ENCODE measurements at places on chromosomes 5 and 9.

DNA sequence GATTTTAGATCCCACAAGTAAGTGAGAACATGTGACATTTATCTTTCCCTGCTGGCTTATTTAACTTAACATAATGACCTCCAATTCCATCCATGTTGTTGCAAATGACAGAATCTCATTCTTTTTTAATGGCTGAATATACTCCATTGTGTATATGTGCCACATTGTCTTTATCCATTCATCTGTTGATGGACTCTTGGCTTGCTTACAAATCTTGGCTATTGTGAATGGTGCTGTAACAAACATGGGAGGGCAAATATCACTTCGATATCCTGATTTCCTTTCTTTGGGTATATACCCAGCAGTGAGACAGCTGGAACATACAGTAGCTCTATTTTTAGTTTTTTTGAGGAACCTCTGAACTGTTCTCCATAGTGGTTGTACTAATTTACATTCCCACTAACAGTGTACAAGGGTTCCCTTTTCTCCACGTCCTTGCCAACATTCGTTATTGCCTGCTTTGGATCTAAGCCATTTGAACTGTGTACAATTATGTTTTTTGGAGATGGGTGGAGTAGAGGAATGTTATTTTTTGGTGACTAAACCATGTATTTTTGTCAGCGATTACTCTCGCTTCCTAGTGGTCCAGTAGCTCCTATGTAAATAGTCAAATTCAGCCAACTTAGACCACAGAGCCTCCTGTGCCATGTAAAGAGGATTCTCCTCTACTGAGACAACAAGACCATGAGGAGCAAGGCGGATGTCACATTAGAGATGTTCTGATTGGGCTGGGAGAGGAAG lies 60.6 kb downstream of the TNFSF15 start:
- DNase-seq, result no peak

DNA sequence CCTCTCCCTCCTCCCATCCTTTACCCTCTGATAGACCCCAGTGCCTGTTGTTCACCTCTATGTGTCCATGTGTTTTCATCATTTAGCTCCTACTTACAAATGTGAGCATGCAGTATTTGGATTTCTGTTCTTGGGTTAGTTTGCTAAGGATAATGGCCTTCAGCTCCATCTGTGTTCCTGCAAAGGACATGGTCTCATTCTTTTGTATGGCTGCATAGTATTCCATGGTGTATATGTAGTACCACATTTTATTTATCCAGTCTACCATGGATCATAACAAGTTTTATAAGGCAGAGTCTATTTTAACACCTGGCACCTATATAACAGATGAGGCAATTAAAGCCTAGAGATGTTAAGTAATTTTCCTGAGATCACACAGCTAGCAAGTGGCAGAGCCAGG lies 7.4 kb downstream of the YTHDC2 start:
- DNase-seq, result no peak

- no peak for DNase-seq
Observed at GRCh38 chr5:131634238-131634637, 791 bp downstream of the RAPGEF6 start.

DNA sequence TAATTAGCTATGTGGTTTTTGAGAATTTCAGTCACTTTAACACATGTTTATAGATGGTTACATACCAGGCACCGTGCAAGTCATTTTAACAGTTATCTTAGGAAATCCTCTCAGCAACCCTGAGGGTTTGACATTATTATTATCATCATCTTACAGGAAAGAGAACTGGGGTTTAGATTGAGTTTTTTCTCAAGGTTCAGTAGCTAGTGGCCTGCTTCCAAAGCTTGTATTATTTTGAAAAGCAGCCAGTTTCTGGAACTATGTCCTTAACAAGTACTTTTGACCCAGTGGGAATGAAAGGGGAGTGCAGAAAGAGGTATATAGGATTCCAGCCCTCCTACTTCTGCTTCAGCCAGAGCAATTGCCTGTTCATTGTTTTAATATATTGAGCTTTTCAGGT lies 157.5 kb downstream of the COMMD10 start:
- no peak for DNase-seq

DNA sequence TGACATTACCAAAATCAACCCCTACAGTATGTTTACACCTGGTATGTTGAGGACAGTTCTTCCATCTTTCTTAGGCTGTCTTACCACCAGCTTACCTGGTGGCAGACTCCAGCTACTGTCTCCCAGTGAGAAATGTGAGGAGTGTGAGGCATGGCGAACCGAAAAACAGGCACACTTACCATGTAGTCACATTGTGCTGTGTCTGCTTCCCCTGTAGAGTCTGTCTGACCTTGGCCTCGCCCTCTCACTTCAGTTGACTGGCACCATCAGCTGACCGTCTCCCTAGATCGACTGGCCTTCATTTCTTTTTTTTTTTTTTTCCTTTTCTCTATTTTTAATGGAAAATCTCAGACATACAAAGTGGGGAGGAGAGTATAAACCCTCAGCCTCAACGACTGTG lies 4.9 kb downstream of the ACO1 start:
- DNase-seq, result no peak

GRCh38 chr9:97991818-97992217 lies 8.7 kb downstream of the ANP32B start:
- DNase-seq, result no peak

GRCh38 chr9:113360242-113360842 lies 11.0 kb downstream of the BSPRY start:
- DNase-seq, result no peak

- no peak for DNase-seq
Observed at GRCh38 chr5:81121836-81122630, 111.1 kb upstream of the CKMT2 start.

DNA sequence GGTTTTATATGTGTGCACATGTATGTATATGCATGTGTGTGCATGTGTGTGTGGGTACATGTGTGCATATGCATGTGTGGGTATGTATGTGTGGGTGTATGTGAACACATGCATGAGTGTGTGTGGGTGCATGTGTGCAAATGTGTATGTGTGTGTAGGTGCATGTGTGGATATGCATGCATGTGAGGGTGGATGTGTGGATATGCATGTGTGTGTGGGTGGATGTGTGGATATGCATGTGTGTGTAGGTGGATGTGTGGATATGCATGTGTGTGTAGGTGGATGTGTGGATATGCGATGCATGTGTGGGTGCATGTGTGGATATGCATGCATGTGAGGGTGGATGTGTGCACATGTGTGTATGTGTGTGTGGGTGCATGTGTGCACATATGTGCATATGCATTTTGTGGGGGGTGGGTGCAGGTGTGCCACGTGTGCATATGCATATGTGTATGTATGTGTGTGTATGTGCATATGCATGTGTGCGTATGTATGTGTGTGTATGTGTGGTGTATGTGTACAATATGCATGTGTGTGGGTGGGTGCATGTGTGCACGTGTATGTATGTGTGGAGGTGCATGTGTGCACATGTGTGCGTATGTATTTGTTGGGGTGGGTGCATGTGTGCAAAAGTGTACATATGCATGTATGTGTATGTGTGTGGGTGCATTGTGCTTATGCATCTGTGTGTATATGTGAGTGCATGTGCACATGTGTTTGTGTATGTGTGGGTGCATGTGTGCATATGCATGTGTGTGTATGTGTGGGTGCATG lies 144.2 kb downstream of the GAS1 start:
- no peak for DNase-seq

- DNase-seq, result no peak
Observed at GRCh38 chr5:64836190-64836755, 67.5 kb downstream of the CWC27 start.

DNA sequence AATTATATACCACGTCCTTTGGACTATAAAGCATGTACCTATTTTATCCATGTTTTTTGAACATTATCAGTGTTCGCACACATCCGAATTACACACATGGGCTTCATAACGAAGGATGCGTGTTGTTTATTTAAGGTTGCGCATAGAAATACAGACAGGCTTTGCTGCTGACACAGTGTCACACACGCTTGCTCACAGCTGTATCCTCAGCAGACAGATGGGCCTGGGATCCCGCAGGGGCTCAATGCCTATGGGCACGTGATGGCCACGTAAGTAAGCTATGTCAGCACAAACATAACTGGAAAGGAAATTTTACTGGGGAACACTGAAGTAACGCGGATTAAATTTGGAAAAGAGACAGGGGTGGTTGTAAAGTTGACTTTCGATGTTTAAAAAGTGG lies 76.6 kb downstream of the OTULIN start:
- DNase-seq, result no peak

GRCh38 chr5:74686962-74687751 lies 2.1 kb downstream of the HEXB start:
- no peak for DNase-seq

- no peak for DNase-seq
Observed at GRCh38 chr5:16750445-16750844, 133.6 kb upstream of the RETREG1 start.

DNA sequence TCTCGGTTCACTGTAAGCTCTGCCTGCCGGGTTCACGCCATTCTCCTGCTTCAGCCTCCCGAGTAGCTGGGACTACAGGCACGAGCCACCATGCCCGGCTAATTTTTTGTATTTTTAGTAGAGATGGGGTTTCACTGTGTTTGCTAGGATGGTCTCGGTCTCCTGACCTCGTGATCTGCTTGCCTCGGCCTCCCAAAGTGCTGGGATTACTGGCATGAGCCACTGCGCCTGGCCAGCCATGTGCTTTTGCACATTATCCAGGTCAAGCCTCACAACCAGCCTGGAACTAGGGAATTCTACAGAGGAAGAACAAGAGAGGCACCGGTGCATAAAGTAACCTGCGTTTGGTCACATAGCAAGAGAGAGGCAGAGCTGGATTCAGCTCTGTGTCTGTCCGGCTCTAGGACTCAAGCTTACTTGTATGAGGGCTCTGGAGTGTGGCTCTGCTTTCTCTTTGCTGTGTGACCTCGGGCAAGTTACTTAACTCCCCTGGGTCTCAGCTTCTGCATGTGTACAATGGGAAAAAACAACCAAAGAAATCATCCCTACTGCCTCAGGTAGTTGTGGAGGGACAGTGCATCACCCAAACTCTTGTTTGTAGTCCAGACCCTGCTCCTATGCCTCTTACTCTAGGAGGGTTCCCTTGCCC lies 6.3 kb downstream of the FGF18 start:
- no peak for DNase-seq

- no peak for DNase-seq
Observed at GRCh38 chr5:156411-157072, 34.8 kb upstream of the LRRC14B start.

DNA sequence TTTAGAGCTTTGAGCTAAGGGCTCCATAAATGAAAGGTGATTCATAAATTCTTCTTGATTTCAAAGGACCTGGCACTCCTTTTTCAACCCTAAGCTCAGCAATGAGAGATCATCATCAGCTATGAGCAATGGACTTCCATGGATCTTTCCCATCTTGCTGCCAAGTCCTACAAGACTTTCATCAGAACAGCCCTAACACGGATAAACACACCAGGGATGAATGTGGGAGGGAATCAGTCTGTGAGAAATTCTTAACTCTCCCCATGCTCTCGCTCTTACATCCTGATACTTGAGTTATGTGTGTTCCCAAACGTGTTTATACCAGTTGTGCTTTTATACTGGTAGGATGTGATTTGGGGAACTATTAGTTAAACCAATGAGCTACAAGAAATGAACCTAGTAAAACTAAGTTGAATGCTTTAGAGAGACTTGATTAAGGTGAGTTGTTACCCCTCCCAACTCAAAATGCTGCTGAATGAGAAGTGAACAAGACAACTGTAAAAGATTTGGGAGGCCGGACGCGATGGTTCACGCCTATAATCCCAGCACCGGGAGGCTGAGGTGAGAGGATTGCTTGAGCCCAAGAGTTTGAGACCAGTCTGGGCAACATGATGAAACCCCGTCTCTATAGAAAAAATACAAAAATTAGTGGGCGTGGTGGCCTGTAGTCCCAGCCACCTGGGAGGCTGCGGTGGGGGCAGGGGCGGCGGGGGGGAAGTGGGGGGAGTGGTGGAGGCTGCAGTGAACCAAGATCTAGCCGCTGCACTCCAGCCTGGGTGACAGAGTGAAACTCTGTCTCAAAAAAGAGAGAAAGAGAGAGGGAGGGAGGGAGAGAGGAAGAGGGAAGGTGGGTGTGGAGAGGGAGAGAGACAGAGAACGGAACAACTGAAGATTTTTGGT lies 5.2 kb upstream of the RPL26L1 start:
- DNase-seq, result no peak

DNA sequence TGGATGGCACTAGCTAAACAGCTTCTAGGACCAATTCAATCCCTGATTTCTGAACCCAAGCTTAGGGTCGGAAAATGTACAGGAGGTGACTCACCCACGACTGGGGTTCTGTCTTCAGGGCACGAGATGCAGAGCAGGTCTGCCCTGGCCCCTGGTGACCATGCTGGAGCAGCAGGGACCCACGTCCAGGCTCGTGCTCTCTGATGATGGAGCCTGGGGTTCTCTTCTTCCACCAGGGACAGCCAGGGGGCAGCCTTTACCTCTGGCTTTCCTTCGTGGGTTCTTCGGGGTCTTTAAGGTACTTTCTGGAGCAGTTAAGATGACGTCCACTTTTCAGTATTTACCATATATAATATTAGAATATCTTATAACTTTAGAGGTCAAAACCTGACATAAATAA lies 2.1 kb downstream of the CFAP77 start:
- no peak for DNase-seq

GRCh38 chr5:81208904-81209303 lies 24.2 kb upstream of the CKMT2 start:
- DNase-seq, result no peak

- no peak for DNase-seq
Observed at GRCh38 chr5:90170261-90170660, 239.3 kb downstream of the CETN3 start.

GRCh38 chr5:156896546-156896945 lies 46.5 kb downstream of the PPP1R2B start:
- no peak for DNase-seq

DNA sequence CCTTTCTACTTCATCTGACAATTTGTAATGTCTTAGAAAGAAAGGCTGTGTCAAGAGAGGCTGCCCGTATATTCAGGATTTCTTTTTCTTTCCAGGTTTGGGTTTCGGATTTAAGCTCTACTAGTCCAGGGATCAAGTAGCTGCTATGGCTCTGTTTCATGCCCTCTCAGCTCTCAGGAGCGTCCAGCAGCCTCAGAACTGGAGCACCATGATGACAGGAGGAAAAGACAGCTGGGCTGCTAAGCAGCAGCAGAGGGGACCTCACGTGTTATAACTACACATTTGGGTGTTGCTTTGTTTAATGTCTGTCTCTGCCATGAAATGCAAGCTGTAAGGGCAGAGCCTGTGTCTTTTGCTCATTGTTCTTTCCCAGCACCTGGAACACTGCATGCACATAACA lies 28.5 kb downstream of the TBC1D2 start:
- no peak for DNase-seq

- DNase-seq, result no peak
Observed at GRCh38 chr5:33235824-33236223, 204.9 kb upstream of the TARS1 start.
